Hematopoietic multipotent progenitor cell treated with erythropoietin and hydrocortisone succinate and interleukin-3 and kit ligand, for 15 days (in vitro differentiated cells): ENCODE measurements at places on chromosomes 3 and 15.
A peak's percentile ranks its signal among the peaks of the same experiment; 100 is the strongest.

GRCh38 chr15:74040109-74040850 lies 42.1 kb downstream of the GOLGA6A start:
- DNase-seq: no peak

DNA sequence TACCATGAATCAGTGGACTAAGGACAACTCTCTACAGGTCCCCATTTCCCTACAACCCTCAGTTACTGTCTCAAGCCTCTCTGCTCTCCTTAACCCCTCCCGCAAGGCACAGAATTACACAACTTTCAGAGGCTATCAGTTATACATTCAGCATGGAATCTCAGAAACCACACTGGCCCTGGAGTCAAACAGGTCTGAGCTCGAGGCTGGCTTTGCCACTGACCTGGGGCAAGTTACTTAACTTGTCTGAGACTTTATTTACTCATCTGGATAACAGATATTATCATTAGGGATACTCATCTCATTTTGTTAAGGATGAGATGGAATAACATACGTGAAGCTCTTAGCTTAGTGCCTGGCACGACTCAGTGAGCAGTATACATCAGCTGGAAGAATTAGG lies 95.2 kb downstream of the WDR76 start:
- DNase-seq: no peak

DNA sequence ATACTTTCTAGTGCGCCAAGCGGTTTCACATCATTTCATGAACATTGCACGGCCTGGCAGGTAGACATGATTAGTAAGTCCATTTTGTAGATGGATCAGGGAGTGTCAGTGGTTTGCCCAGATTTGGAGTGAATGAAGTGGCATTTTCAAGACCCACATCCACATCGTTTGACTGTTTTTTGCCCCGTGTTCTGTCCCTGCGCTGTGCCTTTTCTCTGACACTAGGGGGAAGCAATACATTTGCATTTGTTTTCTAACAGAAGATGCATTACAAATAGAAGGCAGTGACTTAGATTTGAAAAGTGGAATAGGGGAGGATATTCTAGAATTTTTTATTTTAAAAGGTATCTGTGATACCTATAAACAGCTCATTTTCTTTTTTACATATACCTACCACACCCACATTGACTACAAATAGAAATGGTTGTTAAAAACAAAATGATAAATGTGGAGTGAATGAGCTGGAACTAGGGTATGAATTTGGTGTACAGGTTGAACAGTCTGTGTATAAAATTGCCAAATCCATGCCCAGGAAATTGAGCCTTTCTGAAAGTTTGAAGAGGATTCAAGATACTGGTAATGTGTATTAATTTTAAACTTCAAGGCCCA lies 98.0 kb downstream of the USP13 start:
- no peak for DNase-seq

- no peak for DNase-seq
Measured at GRCh38 chr3:187781001-187781400, 35.7 kb upstream of the BCL6 start.

DNA sequence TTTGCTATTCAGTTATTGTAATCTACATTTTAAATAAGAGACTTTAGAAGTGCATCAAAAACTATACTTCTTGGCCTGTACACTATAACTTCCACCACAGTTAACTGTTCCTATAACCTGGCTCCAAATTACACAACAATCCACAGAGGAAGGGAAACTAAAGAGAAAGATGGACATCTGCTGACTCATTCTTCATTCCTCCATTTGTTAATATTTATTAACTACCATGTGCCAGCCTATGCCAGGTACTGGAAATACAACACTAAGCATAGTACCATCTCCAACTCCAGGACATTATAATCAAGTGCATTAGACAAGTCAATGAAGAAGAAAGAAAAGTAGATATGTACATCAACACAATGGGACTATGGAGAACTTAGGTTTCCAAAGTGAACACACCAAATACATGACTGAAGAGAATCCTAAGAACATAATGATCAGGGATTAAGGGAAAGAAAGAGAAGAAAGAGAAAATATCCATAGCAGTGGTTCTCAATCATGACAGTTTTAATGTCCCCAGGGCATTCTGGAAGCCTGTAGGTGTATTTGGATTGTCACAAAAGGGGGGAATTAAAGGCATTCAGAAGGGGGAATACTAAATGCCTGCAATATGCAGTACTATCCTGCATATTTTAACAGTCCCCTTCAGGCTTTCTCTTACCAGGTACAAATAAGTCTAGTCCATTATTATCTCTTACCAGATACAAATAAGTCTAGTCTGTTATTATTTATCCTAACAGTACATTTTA lies 8.9 kb downstream of the ICE2 start:
- DNase-seq: no peak

DNA sequence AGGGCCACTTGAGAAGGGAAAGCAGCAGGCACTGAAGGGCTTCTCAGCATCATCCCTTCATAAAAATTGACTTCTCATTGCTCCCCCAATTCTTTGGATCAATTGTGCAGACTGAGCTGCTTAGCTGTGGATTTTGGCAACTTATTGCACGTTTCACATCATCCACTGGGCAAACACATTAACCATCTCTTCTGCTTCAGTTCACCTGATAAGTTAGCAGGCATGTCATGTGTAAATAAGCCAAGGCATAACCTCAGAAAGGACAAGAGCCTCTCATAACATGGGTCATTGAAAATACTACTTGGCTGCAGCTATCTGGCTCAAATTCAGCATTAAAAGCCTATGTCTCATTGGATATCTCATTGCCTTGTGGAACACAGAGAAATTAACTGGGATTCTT lies 366.5 kb downstream of the LRRC3B start:
- no peak for DNase-seq

DNA sequence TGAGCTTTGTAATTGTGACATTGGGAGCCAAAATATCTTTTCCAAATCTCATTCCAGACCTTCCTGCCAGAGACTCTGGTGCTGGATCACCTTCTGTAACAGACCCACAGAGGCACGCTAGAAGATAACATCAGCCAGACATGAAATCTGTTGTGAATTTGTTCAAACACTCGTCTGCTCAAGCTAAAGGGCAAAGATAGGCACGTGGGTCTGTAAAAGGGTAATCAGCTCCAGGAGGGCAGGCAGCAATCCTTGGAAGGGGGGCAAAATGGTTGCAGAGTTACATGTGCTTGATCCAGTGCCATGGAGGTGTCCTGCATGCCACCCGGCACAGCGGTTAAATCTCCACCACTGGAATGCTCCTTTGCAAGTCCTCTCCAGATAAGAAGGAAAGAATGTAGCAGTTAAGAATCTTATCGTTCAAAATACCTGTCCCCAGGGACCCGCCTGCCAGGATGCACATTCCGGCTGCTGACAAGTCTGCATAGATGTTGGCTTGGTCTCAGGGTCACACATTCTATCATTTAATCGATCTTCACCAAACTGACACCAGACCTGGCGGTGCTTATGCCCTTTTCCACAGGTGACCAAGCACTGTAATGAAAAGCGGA lies 74.8 kb downstream of the ADAMTS9 start:
- DNase-seq: no peak

GRCh38 chr3:185371306-185372074 lies 8.6 kb downstream of the MAP3K13 start:
- no peak for DNase-seq

DNA sequence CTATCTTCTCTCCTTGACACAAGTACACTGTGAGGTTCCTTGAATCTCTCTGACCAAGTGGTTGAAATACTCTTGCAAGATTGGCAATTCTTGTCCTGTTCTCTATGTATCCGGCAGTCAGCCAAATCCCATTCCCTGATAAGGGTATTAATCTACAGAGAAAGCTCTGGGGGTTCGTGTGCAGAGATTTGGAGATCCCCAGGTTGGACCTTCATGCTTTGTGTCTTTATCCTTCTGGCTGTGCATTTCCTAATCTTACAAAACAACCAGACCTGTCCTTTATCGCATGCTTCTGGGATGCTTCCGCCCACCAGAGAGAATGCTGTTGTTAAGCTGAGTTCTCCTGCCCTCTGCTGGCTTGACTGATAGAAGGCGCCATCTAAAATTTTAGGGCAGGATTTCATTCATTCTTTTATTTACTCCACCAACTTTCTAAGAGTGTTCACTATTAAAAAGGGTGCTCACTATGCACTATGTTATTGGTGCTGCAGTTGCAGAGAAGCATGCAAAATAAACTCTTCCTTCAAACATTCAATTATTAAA lies 8.6 kb upstream of the SST start:
- no peak for DNase-seq

GRCh38 chr15:84914909-84915605 lies 30.6 kb downstream of the SLC28A1 start:
- no peak for DNase-seq

- DNase-seq: no peak
Measured at GRCh38 chr3:49780080-49780974, 6.0 kb downstream of the IP6K1 start.

GRCh38 chr3:123406598-123406997 lies 42.3 kb downstream of the ADCY5 start:
- no peak for DNase-seq

GRCh38 chr3:5731100-5731499 lies 543.6 kb downstream of the EDEM1 start:
- DNase-seq: peak; percentile 25

GRCh38 chr15:49288391-49288790 lies 118.3 kb downstream of the GALK2 start:
- no peak for DNase-seq

- no peak for DNase-seq
Measured at GRCh38 chr3:81989274-81989673, 227.8 kb upstream of the GBE1 start.

DNA sequence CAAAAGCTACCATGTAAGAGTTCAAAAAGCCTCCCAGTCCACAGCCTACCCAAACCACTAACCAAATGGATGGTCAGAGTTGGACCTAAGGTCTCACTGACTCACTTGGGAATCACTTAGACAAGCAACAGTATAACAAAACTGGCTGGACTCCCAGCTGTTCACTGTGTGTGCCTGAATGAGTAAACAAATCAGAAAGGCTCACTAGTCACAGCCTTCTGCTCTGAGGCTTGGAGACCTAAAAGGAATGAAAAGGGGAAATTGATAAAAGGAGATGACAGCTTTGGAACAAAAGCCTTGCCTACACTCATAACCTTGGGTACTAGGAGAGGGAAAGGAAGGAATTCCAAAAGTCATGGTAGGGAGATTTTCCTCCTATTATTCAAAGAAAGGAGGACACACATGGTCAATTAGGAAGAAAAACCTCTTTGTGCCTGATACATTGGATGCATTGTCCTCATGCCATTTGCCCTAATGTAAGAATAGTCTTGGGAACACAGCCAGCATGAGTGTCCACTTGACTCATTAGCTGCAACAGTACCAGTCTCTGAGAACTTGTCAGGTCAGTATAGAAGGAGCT lies 92.3 kb downstream of the FRMD5 start:
- DNase-seq: no peak

DNA sequence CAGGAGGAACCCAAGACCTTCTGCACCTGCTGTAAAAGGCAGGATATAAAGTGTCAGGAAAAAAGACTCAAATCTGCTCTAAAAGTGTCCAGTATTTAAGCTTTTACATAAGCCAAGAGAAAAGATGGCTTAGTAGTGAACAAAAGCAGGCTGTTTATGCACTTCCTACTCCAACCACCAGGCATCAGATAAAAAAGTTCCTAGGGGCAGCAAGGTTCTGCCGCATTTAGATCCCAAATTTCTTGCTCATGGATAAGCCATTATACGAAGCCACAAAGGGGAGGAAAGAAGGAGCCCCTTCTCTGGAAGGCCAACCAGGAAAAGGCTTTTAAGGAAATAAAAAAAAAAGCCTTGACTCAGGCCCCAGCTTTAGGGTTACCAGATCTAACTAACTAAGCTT lies 10.6 kb upstream of the SLC9C1 start:
- no peak for DNase-seq

DNA sequence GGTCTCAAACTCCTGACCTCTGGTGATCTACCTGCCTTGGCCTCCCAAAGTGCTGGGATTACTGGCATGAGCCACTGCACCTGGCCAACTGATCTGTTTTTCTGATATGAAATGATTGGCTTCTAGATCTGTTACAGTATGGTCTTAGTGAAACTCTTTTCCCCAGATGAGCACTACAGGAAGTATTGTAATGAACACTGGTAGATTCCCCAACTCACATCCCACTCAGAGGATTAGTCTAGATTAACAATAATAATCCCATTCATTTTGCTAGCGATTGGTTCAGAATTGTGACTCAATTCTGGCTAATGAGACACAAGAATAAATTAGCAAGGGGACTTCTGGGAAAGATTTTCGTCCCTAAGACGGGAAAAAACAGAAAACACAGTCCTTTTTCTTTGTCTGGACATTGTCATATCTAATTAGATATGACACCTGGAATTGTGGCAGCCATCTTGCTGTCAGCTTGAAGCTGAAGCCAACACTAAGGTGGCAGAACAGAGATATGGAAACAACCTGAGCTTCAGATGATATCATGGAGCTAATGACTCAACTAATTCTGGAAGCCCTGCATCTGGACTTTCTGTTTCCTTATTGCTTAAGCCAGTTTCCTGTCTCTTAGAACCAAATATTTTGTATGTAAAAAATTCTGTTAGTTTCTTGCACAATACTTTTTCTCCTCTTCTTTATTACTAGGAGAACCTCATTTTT lies 17.4 kb upstream of the NPTN start:
- no peak for DNase-seq

DNA sequence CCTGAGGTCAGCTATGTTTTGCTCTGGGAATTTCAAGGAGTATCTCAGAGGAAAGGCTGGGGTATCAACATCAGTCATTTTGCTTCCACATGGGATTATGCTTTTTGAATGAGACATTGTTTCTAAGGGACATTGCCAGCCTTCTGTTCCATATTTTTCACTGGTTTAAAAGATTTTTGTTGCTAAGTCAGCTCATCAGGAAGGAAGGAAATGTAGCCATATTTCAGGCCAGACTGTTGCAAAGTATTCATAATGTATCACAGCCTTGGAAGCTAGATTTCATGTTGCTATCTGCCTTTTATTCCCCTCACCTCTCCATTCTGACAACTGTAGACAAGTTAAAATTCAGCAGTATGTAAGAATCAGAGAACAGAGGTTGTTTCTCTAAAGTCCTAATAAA lies 61.0 kb upstream of the CHRM5 start:
- no peak for DNase-seq

- no peak for DNase-seq
Measured at GRCh38 chr3:71210257-71211007, 373.1 kb downstream of the FOXP1 start.

DNA sequence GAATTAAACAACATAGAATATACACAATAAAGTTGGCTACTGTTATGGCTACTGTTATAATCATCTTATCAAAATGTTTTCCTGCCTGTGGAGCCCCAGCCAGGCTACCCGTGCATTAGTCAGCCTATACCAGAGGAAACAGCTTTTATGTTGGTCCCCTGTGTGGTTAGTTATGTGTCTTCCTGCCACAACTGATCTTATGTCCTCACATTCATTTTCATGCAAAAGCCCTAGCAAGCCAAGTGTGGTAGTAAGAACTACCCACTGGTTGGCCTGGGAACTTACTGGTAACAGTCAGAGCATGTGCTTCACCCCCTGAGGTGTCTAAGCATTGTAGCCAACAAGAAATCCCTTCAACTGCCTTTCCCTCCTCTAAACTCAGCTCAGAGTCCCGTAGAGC lies 21.8 kb downstream of the MGLL start:
- DNase-seq: no peak
